ENCODE measurements at places on chromosomes 11 and 22.
A peak's percentile ranks its signal among the peaks of the same experiment; 100 is the strongest.

GRCh38 chr11:99352642-99353041 lies 331.9 kb downstream of the CNTN5 start:
- no peak for DNase-seq

DNA sequence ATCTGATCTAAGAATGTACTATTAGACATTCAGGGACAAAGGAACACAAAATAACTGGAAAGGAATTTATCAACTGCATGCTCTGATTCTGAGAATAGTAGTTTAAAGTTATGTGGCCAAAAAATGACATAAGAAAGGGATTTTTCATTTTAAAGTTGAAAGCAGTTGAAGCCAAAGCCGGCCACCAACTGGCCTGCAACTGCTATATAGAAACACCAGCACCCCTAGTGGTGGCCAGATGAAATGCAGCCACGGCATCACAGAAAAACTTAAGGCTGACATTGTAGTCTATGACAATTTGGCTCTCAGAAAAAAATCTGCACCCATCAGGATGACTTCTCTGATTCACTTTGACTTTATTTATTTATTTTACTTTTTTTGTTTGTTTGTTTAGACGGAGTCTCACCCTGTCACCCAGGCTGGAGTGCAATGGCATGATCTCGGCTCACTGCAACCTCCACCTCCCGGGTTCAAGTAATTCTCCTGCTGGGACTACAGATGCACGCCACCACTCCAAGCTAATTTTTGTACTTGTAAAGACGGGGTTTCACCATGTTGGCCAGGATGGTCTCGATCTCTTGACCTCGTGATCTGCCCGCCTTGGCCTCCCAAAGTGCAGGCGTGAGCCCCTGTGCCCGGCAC lies 59.2 kb downstream of the SLC35F2 start:
- DNase-seq: peak; percentile 75

GRCh38 chr11:18707811-18708340 lies 9.3 kb downstream of the TMEM86A start:
- DNase-seq: no peak

GRCh38 chr22:32617903-32618302 lies 143.3 kb downstream of the FBXO7 start:
- peak; percentile 15 for DNase-seq

DNA sequence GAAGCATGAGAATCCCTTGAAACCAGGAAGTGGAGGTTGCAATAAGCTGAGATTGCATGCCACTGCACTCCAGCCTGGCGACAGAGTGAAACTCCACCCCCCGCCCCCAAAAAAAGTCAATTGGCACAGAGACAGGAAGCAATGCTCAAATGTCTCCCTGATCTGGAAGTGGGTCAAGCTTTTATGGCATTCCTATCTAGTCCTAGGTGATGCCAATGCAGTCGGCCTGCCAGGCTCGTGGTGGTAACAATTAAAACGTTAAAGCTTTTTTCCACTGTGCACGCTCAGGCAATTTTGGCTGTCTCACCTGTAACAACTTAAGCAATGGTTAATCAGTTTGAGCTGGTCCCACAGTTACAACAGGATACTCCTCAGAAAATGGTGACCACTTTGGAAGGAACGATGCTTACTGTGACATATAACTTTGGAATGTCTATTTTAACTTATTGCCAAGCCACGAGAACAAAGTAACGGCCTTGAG lies 18.9 kb upstream of the PISD start:
- DNase-seq: no peak

DNA sequence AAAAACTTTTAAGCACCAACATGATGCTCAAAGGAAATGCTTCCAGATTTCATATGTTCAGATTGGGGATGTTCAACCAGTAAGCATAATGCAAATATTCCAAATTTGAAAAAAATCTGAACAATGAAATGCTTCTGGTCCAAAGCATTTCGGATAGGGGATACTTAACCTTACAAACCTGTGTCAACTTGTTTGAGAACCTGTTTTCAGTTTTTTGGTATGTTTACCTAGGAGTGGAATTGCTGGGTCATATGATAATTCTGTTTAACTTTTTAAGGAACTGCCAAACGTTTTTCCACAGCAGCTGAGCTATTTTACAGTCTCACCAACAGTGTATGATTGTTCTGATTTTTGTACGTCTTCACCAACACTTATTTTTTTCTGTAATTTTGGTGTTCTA lies 23.7 kb downstream of the FAR1 start:
- DNase-seq: no peak

DNA sequence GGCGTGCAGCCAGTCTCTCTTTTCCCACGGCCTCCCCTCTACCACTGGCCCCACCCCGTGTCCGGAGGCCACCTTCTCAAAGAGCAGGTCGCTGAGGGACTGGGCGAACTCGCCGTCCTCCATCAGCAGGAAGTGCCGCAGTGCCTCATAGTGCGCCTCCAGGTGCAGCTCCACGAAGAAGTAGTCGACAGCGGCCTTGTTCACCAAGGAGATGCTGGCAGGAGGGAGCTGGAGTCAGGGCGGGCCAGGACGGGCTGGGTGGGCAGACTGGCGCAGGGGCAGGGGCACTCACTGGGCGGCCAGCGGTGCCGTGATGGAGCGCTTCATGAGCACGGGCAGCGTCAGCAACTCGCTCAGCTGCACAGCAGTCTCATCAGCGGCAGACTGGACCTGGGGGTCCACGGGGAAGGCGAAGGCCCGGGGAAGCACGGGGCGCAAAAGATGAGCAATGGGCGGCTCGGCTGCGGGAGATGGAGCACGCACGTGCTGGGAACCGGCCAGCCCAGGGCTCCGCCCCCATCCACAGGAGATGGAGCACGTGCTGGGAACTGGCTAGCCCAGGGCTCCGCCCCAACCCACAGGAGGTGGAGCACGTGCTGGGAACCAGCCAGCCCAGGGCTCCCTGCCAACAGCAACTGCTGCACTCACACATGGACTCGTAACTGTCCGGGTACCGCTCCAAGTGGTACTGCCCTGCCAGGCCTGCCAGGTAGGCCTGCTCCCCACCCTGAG lies 18.4 kb downstream of the SELENOO start:
- peak; percentile 83 for DNase-seq

GRCh38 chr11:77559686-77560401 lies 29.9 kb upstream of the AQP11 start:
- DNase-seq: peak; percentile 49

GRCh38 chr11:116579857-116580727 lies 192.7 kb downstream of the BUD13 start:
- DNase-seq: peak; percentile 18

GRCh38 chr22:22702237-22703202 lies 58.1 kb downstream of the GGTLC2 start:
- DNase-seq: peak; percentile 60

DNA sequence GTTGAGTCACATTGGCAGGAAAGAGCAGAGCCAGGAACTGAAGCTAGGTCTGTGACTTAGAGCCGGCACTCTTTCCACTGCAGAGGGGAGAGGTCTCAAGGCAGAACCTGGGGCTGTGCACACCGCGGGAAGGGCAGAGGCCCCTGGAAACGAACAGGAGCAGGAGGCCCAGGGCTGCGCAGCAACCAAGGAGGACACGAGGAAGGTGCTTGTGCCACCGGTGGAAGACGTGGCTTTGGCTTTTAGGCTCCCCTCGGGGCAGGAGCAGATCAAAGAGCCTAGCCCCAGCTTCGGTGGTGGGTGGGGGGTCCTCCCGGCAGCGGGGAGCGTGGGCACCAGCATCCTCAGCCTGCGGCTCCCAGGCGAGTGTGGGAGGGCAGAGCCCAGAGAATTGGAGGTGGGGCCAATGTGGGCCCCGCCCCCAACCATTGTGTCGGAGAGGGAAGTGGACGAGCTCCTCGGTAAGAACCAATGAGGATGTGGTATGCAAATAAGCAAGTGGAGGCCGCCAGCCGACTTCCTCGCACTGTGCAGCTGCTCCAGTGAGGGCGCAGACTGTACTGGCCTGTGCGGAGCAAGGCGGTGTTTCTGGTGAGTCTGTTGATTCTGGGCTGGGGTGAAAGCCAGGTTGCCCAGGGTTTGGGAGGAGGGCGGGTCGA lies at the start of gene CCDC116:
CCDC116 (plus strand) TSS at position 524 of the 659 bp plus-strand sequence. CDS start 422 bp downstream, outside the sequence.
- DNase-seq: no peak

- DNase-seq: peak; percentile 73
These were observed at the start of gene EFEMP2 for GRCh38 chr11:65872586-65873317. Gene EFEMP2, minus strand, starts transcription at chr11:65872800. Its CDS starts 446 bp downstream, at chr11:65872354.

GRCh38 chr11:67312187-67313021 lies 9.1 kb downstream of the SSH3 start:
- DNase-seq: no peak

DNA sequence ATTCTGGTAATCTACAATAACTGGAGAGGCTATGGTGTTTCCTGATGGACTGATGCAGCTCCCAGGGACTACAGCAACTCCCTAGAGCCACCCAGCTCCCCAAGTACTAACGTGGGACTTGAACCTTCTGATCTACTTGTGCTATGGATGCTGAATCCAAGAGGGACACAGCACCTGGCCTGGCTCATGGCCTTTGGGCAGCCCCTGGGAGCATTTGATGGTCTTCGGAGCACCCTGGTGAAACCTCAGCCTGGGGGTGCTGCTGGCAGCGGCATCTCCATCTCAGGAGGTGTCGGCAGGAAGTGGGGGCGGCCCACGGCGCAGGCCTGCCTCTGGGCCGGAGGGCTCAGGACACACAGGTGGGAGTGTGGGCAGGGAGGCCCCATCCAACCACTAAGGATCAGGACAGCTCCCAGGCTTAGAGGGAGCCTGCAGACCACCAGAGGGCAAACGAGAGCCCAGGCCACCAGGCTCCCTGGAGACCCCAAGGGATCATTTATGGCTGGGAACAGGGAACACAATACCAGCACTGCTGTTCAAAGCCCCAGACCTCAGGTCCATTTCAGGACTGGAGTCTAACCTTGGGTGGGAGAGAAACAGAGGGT lies 8.7 kb downstream of the EHD1 start:
- DNase-seq: no peak

DNA sequence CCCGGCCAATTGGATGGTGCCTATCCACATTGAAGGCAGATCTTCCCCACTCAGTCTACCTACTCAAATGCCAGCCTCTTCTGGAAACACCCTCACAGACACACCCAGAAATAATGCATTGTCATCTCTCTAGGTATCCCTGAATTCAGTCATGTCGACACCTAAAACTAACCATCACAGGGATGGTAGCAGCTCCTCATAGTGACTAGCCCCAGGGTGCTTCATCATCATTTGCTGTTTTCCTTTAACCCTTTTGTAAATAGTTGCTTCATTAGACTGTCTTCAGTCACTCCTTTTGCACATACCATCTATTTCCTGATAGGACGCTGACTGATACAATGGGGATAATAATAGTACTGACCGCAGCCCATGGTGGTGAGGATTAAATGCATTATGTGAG lies 18.8 kb upstream of the AMOTL1 start:
- no peak for DNase-seq

DNA sequence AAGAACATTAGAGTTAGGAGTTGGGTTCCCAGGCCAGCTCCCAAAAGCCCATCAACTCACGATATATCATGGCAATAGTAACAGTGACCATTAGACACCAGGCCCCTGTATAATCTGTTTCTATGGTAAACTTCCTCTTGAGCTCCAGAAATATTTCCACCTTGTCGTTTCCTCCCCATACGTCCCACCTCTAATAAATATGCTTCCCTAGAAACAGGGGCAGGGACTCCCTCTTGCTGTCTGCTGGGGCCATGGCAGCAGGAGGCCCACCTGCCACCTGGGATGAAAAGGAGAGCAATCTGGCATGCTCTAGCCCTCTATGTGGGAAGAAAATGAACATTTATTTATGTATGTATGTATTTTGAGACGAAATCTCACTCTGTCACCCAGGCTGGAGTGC lies 32.2 kb upstream of the AMOTL1 start:
- DNase-seq: no peak

DNA sequence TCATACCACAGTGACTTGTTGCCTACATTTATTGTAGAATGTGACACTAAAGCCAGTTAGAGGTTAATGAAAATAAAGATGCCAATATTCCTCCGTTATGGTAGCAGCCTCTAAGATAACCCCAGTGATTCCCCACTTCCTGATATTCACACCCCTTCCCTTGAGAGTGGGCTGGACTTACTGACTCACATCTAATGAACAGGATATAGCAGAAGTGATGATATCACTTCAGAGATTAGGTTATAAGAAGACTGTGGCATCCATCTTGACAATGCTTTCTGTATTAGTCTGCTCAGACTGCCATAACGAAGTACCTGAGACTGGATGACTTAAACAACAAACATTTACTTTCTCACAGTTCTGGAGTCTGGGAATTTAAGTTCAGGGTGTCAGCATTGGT lies 149.6 kb upstream of the MTNR1B start:
- DNase-seq: no peak

DNA sequence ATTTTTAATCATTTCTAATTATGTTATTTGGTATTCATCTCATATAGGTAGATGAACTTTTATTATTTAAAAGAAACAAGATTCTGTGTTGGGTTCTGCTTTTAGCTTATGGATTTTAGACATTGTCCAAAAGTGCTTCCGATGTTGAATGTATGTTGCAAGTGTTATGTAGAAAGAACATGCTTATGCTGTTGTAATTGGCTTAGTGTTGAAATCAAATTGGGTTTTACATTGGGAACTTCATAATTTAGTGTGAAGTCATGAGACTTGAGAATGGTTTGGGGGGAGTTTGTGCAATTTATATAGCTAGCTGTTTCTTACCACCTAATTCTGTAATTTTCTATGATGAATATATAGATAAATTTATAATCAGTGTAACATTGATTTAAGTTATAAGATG lies 3.6 kb downstream of the MTMR3 start:
- DNase-seq: no peak

- DNase-seq: peak; percentile 34
These were observed 155.7 kb downstream of the NAV2 start for GRCh38 chr11:19868281-19868821.

GRCh38 chr11:64085906-64086257 lies 50.2 kb downstream of the FLRT1 start:
- no peak for DNase-seq

GRCh38 chr11:8267280-8267679 lies 3.6 kb upstream of the LMO1 start:
- DNase-seq: no peak

DNA sequence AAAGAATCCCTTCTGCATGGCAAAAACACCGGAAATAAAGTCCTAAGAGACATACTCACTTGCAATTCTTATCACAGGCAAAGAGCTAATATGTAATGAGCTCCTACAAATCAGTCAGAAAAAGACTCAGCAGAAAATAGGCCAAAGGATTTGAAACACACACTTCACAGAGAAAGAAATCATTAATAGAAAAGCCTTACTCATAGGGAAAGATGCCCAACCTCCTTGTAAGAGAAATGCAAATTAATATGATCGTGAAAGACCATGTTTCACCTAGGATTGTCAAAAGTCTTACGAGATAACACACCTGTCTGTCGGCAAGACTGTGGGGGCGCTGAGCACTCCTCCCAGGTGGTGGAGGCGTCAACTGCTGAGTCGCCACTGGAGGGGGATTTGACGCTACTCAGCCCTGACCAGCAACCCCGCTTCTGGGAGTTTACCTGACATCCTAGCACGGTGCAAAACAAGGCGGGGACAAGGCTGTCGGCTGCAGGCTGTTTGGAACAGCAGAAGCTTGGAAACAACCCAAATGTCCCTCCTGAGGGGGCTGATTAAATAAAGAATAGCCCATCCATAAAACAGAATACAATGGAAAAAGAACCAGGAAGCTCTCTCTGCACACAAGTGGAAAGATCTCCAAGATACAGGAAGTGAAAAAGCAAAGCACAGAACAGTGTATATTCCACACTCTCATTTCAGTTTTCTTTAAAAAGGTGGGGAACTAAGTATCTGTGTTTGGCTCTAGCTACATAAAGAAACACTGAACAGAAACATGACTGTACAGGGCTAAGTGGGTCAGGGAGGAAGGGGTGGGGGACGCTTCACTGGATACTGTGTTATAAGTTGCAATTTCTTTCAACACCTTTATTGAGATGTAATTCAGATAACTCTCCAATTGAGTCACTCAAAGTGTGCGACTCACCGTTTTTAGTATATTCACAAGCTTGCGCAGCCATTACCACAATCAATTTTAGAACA lies 11.5 kb downstream of the CSNK1E start:
- peak; percentile 66 for DNase-seq

GRCh38 chr11:68470304-68470811 lies 9.8 kb downstream of the PPP6R3 start:
- DNase-seq: no peak
